ENCODE measurements at places on chromosomes 7 and 10.

DNA sequence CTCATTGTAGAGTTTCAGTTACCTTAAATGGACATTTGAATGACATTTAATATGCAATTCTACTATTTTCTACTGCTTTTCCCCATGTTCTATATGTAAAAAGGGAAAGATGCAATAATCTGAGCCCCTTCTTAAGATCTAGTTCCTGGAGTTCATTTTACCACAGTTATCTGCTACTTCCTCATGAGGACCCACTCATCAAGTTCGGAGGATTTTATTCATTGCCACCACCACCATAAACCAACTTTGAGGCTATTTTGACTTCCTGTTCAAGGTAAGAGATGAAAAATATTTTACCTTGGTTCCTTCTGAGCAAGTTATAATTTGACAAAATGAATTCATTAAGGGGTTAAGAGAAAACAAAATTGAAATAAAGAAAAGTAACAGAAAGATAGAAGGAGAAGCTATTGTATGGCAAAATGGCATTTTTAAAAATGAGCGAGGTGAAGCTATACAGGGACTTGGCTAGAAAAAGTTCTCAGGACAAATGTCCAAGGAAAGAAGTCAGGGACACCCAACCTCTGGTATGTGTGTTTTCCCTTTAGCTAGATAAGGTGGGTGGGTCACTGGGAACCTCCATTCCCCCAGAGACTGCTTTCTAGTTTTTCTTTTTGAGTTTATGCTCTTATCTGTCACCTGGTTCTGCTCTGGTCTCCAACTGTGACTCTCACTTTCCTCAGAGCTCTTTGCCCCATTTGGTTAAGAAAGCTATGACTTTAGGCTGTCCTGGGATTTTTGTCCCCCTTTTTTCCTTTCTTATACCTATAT lies 14.9 kb upstream of the FAM3C start:
- DNase-seq: no peak

DNA sequence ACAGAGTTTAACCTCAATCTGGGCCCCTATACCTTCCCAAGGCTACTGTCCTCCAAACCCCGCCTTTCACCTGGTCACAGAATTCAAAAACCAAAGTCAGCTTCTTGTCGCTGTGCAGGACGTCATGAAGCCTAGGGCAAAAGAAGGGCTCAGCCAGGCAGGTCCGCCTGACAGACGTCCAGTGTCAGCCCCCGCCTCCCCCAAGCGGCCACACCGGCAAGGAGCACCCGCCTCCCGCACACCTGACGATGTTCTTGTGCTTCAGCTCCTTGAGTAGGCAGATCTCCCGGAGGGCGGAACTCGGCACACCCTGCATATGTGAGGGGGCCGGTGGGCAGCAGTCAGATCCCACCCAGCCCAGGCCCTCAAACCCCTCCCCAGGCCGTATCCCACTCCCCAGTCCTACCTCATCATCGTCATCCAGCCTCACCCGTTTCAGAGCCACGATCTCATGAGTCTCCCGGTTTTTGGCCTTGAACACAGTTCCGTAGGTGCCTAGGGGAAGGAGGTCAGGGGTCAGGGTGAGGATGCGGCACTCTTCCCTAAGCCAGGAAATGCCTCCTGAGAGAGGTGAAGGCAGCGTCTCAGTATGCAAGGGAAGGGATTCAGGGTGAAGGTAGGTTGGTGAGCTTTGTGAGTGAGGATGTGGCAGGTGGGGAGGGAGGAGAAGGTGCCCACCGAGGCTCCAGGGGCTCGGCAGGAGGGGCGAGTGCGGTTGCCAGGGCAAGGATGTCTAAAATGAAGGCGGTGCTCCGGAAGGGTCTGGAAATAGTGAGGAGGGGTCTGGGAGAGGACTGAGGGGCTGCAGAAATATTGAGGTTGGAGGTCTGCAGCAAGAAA lies 811 bp downstream of the CDK5 start:
- no peak for DNase-seq

DNA sequence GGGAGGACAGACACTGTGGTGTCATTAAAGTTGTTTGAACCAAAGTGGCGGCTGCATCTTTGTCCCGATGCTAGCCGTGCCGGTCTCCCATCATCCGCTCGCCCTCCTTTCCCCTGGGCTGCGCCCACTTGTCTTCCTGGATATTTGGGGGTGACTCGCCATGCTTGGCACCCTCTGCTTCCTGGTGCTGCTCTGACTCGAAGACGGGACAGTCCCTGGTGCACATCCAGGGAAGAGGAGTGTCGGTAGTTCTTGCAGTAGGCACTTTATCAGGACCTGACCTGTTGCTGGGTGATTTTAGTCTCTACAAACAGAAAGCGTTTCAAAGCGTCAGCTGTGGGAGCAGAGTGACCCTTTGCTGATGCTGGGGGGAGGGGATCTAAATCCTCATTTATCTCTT lies 68.3 kb upstream of the DNAJB6 start:
- DNase-seq: no peak

- DNase-seq: no peak
Measured at GRCh38 chr10:102753718-102754117, 10.0 kb downstream of the WBP1L start.

DNA sequence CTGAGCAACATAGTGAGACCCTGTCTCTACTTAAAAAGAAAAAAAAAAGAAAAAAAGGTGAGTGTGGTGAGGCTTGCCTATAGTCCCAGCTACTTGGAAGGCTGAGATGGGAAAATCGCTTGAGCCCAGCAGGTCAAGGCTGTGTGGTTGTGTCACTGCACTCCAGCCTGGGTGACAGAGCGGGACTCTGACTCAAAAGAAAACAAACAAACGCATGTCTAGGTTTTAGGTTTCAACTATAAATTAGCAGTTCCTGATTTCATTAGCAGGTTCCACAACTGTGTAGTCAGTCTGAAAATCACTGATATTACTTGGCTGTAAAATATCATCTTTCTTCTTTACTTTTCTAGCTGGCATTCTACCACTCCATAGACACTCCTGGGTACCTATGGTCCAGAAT lies 155.7 kb upstream of the HGF start:
- DNase-seq: no peak
